Jurkat, Clone E6-1 (cell line): ENCODE measurements at places on chromosomes 16 and 17.

- no peak for DNase-seq
Measured at GRCh38 chr16:8959921-8960787, 3.6 kb downstream of the USP7 start.

DNA sequence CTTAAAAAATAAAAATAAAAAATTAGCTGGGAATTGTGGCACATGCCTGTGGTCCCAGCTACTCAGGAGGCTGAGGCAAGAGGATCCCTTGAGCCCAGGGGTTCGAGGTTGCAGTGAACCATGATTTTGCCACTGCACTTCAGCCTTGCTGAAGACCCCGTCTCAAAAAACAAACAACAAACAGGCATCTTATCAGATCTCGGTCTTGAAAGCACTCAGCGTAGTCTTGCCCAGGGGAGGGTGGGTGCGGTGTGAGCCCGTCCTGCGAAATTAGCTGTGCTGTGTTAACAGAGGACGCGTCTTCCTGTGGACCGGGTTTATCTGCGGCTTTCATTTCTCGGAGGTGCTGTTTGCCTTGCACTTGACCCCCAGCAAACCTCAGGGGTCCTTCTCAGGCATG is 5.4 kb downstream of the GAA start:
- no peak for DNase-seq

DNA sequence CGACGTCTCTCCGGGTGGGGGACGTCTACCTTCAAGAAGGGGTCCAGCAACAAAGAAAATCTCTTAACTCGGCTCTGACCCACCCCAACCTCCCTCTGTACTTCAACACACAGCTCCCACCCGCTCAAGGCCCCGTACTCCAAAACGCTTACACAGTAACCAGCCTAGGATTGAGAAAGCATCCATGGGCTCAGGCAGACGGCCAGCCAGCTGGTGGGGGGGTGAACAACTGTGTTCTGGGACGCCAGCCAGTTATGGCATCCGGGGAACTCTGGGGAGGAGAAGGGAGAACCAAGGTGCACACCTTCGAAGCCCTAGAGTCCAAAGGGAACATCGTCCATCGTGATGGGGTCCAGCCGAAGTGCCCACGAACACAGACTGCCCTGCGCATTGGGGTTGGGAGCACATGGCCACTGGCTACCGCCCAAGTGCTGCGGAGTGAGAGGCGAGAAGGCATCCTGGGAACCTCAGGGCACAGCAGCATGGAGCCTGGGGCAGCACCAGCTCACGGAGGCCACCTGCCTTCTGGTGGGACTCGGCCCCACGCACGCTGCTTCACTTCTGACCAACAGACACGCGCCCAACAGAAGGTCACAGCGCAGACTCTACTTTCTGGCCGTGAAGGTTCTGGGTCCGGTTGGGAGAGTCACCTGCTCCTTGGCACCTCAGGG is 14.3 kb downstream of the SLC16A3 start:
- no peak for DNase-seq

DNA sequence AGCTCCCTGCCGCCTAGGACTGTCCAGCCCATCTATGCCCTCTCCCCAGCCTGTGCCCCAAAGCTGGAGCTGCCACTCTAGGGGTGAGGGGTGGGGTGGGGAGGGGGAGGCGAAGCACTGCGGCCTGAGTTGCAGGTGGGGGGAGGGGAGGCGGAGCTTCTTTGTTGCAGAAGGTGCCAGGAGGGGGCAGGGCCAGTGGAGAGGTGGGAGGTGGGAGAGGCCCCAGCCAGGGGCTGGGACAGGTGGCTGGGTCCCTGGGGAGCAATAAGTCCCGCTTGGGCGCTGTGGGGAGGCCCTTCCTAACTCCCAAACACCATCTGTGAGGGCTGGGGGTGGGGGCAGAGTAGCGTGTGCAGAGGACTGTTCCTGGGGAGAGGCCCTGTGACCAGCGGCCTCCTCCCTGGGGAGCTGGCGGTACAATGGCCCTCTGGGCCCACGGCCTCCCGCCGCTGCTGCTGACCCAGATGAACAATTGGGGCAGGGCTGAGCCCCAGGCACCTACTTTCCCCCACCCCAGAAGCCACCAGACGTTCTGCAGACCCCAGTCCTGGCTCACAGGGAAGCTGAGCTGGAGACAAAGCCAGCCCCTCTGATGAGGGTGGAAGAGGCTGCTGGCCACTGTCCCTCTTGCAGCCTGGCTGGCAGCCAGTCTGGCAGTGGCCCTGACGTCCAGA is 2.2 kb upstream of the NTN3 start:
- no peak for DNase-seq

DNA sequence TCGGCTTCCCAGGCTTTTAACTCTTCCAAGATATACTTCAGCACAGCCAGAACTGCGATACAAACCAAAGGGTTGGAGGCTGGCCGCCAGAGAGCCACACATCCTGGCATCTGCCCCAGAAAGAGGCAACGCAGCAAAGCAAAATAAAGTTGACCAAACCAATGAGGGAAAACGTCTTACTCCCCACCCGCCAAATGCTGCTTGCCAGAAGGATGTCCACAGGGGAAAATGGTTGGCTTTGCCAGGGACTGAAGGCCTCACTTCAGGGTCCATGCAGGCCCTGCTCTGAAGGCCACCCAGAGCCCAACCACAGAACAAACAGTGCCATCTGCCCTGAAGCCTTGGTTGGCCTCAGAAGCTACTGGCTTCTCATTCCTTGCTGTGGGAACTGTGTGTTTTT is 15.0 kb downstream of the CACNG1 start:
- no peak for DNase-seq

DNA sequence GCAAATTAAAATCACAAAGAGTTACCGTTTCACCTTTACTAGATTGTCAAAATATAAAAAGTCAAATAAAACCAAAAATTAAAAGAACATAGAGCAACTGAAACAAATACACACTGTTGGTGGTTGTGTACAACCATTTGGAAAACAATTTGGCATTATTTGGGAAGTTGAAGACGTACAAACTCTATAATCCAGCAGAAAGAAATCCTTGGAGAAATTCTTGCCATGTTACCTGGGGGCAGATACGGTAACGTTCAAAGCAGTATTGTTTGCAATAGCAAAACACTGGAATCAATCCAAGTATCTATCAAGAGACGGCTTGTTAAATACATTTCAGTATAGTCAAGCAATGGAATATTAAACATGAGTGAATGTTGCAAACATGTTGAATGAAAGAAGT is 56.7 kb downstream of the TBX4 start:
- no peak for DNase-seq

GRCh38 chr17:80427366-80428282 is 12.7 kb downstream of the ENDOV start:
- no peak for DNase-seq

DNA sequence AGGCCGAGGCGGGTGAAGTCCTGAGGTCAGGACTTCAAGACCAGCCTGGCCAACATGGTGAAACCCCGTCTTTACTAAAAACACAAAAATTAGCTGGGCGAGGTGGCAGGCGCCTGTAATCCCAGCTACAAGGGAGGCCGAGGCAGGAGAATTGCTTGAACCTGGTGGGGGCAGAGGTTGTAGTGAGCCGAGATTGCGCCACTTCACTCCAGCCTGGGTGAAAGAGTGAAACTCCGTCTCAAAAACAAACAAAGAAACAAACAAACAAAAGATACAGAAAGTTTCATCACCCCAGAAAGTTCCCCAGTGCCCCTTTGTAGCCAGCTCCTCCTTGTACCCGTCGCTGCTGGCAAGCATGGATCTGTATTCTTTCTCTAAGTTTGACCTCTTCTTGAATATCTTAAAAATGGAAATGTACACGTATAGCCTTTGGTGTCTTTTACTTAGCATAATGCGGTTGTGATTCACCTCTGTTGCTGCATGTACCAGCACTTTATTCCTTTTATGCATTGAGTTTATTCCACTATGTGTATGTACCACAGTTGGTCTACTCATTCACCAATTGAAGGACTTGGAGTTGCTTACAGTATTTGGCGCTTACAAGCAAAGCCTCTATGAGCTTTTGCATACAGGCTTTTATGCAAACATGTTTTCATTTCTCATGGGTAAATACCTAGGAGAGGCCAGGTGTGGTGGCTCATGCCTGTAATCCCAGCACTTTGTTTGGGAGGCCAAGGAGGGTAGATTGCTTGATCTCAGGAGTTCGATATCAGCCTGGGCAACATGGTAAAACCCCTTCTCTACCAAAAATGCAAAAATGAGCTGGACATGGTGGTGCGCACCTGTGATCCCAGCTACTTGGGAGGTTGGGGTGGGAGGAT is 87.5 kb upstream of the CLEC18A start:
- no peak for DNase-seq

DNA sequence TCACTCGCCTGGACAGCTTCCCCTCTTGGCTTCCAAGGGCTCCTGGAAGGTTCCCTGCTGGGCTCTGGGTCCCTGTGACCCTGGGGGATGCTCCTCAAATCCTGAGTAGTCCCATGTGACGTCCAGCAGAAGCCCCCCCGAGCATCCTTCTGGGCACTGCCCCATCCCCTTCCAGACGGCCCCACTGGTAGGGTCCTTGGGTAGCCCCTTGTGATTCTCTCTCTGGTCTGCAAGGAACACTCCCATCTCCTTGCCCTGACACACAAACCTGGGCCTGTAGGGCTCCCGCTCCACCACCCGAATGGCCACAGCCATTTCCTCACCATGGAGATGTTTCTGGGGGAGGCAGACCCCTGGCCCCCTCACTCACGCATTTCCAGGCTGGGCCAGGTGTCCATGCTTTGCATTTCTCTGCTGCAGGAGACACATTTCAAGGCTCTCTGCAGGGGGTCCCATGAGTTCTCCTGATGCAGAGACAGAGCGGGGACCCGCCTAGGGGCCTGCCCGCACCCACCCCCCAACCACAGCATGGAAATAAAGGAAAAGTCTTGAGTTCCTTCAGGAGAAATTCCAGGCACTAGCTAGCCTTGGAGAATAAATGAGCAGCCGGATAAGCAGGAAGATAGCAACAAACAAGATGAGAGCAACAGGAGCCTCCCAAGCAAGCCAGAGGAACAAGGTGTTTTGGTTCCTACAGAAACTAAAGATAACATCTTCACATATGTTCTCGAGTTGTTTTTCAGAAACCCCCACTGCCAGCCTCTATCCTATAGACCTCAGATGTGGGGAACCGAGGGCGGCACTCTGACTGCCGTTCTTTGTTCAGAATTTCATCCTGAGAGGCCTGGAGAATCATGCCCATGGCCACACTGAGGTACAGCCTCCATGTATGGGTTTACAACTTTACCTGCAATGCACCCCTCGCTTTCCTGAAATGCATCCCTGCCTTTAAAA is 128.8 kb downstream of the MGAT5B start:
- peak; percentile 62 for DNase-seq
